Fibroblast of lung (primary cell): ENCODE measurements at places on chromosomes 6 and 20. TPM values are rescaled to one million over a fixed set of nuclear protein-coding genes. Genes with fewer than 3 reads are reported as not detected.

VTA1 gene
- total RNA-seq = 25.9 and 26.3 TPM in 2 replicates

NRSN1 gene
- total RNA-seq = not detected in 2 replicates

PKIB gene
- 0.51 and 1.3 TPM in 2 replicates for total RNA-seq

TULP4 gene
- total RNA-seq = 88.2 and 118 TPM in 2 replicates

CLDN20 gene
- not detected in 2 replicates for total RNA-seq

- DNase-seq = peak; percentile 8
Observed at GRCh38 chr6:85674604-85675003, 31.9 kb upstream of the SYNCRIP start.

DNA sequence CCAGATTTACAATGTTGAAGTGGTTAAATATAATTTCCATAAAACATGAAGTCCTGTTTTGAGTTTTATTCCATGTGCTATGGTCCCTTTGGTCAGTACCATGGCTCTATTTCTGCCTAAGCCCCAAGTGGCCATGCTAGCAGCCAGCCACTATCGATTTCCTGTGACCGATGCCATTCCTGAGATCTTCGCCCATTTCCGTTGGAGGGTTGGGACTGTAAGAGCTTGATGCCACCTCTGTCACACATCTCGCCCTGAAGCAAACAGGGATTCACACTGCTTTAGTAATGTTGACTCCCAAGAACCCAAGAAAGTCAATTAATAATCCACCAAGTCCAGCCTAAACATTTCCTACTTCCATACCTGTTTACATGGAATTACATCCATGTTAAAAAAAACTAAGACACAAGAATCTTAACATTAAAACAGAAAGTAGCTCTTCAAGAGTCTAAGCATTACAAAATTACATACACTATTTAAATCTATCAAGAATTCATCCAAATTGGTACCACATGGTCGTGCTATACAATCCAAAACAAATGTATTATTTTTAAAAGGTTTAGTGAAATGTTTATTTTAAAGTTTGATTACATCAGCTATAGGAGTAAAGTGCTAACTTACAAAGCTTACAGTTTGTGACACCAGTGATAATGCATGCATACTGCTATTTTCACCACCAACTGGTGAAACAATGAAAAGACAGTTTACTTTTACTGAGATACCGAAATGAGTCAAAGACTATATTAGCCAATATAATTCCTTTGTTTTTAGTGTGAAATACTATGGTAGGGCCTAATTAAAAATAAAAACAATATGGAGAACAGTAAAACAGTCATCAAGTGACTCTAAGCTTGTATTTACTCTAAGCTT lies 2.5 kb downstream of the RBM39 start:
- DNase-seq = peak; percentile 53

- DNase-seq = no peak
Observed at GRCh38 chr6:11248974-11249761, 16.7 kb upstream of the NEDD9 start.

- DNase-seq = peak; percentile 15
Observed at GRCh38 chr6:114195027-114195365, 147.8 kb downstream of the HS3ST5 start.

DNA sequence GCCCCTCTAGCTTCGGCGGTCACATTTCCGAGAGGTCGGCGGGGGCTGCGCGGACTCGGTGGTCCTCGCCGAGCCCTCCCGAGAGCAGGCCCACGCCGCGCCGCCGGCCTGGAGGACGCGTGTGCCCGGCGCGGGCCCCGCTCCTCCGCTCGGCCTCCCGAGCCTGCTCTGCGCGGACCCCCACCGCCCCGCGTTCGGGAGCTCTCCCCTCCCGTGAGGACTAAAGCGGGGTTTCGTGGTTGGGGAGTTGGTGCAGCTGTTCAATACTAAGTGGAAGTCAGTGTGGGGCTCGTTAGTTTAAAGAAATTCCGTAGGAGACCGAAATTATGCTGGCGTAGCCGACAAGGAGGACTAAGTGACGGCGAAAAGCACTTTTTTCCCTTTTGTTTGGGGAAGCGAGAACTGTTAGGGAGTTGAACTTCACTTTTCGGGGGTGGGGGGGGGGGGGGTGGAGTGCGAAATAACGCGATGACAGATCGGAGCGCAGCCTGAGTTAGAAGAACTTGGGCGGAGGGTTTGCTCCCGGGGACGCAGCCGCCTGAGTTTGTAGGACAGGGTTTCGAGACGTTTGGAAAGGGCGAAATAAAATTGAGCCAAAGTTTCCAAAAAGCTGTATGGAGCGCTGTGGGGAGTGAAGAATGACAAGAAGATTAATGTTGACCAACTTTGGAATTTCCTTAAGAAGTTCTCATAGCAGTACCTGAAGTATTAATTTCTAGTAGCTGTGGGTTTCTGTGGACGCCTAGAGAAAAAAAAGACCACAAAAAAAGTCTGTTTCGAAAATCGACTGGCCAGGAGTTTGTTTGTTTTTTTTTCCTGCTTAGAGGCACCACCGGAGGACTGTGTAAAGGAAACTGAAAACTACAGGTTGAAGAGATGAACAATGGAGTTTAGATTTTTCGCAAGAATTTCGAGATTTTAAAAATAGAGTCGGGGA lies 1.4 kb downstream of the QKI start:
- peak; percentile 66 for DNase-seq

DNA sequence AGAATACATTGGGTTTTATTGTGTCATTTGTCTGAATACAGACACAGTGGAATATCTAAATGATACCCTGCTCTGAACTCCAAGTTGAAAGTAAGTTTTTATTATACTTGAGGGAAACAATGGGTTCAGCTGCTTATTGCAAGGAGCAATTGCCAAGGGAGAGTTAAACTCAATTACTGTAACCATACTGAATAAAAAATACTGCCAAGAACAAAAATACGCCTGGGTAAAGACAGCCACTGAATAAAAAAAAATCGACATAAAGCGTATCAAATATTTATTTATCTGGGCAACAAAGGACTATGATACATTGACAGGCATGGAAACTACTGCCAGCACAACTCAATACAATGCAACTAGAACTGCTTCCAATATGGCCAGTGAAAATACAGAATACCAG lies 18.1 kb downstream of the TFAP2A start:
- DNase-seq = no peak
